ENCODE measurements at places on chromosomes 5 and 9.

DNA sequence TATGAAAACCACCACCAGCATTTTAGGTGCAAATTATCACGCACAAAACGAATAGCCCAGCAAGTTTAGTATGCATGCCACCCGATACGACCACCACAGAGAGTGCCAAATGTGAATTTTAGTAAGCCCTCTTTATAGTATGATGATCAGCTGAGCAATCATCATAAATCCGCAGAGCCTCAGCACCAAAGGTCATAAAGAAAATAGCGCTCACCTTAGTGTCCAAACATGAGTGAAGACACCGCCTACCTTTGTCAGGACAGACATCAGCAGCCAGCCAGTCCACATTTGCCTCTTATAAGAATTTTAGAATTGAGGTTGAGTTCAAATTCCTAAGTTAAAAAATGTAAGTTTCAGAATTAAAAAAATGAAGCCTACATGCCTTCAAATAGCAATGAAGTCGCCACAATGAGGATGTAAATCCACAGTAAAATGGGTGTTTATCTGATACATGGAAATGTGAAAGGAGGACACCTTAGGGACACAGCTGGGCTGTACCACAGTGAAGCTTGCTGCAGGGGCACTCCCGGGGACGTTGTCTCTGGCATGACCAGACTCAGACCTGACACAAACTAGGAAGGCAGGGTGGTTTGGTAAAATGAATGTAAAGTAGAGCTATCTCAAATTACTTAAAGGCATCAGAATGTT is 149.0 kb downstream of the AUH start:
- DNase-seq, result no peak

DNA sequence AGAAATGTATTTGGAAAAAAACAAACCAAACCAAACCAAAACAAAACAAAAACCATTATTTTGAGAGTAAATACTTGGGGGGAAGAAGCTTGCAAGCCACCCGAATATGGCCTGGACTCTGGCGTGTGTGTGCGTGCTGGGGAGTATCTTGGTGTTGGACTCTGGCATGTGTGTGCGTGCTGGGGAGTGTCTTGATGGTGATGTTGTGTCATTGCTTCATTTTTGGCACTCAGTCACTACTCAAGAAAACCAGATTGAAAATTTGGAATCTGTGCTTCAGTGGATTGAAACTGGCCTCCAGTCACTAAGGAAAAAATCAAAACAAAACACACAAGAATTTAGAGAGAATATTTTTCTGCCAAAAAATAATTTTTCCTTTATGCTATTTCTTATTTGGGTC is 76.1 kb downstream of the ARRDC3 start:
- DNase-seq, result no peak

DNA sequence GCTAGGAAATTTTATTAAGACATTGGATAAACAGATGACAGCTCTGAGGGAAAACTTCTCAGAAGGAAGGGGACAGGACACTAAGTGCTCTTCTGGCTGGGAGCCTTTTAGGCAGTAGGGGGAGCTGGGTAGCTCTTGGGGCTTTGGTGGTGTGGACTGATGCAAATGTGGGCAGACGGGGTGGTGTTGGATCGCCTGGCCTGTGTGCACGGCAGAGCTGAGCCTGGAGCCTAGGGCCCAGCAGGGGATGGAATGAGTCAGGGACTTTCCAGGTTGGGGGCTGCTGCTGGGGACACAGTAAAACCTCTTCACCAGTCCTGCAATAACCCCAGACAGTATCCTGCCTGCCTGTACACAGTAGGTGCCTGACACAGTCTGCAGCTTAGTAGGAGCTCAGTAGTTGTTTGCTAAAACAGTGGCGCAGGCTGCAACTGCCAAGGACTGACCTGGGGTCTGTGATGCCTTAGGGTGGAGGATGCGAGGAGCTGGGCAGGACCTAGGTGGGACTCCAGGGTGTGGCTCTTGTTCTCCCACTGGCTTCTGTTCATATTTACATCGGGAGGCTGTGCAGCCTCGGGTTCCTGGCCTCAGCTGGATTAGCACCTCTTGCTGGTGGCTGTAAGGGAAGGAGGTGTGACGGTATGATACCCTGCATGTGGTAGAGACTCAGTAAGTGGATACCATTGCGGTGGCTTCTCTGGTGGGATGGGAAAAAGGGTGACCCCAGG is 83.8 kb downstream of the DAB2IP start:
- DNase-seq, result no peak

DNA sequence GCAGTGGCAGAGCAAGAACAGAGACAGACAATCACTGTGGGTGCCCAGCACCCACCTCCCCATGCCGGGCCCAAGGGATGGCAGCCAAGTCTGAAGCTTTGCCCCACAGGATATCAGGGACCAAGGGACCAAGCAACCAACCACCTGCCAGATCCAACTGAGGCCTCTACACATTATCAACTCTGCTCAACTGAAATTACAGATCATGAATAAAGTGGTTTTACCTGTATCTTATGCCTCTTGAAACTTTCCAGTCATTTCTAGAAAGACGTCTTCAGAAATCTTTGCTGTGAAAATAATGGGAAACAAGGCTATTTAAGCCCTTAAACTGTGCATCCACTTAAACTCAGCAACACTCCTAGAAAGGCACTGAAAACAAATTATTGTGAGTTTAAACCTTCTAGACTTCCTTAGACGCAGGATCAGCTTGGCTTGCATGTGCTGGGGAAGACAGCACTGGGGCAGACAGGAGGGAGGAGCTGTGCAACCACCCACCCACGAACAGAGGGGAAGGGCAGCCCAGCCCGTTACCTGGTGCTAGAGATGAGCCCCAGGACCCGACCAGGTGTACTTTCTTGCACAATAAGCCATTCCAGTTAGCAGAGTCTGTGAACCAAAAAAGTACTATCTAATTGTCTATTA is 80.0 kb downstream of the SEMA4D start:
- DNase-seq, result no peak

- DNase-seq, result no peak
Measured at GRCh38 chr9:38058452-38059232, 10.4 kb downstream of the SHB start.

DNA sequence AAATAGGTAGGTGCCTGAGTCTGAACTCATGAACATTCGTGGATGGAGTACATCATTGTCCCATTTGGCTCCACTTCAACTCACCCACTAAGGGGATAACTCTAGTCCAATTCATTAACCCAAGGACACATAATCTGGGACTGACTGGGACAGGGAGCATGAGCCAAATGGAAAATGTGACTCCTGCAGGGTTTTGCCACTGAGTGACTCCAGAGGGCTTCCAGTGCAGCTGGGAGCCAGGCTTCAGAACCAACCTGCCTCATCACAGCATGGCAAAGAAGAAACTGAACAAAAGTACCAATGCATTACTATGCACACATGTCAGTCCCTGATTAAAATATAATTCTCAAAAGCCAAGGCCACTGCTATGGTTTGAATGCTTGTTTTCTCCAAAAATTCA is 159.7 kb upstream of the SNX2 start:
- DNase-seq, result no peak
